ENCODE measurements at places on chromosomes 7 and 10.
A peak's percentile ranks its signal among the peaks of the same experiment; 100 is the strongest.

GRCh38 chr7:2451171-2452073, 24.8 kb downstream of the GRIFIN start:
- DNase-seq, result peak; percentile 27

DNA sequence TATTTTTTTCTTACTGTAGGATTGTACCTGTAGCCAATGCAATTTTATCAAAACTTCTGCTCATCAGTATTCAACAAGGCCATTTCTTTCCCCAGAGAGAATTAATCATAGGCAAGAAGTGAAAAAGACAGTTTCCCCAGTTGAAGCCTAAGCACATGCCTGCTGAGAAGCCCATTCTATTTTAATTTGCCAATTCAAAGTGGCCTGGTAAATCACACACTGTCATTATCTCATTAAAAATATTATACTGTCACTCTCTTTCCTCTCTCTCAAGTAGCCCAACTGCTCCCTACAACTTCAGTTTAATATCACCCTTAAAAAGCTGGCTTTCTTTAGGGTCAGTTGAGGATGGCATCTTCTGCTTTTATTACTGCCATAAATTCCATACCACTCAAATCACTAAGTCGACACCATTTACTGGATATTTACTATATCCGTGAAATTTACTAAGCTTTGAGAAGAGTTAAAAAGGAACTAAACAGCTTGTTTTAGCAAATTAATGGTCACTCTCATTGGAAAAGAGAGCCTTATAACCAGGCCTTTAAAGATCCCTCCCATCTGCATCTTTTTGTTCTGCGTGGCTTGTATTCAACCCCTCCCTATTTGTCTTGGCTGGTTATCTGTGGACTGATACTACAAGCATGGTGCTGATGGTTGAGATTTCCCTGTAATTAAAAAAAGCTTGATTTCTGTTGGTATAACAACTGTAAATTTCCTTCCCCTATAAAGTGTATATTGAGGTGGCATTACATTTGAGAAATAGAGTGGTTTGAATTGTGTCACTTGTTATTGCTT, 30.6 kb downstream of the COL28A1 start:
- no peak for DNase-seq

GRCh38 chr10:84567133-84567532, 238.7 kb downstream of the CCSER2 start:
- no peak for DNase-seq

DNA sequence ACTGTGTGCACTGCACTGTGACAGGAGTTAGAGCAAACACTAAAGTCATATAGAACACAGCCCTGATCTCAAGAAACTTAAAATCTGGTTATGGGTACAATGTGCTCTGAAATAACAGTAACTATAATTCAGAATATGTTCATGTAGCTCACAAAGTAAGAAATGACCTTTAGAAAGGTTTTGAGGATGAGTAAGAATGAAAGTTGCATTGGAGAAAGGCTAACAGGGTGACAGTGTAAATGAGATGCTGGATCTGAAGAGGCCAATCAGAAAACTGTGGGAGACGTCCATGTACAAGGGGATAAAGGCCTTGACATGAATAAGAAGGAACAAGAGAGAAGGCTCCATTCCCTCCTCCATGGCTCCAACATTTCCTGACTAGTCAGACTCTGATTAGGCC, 124.7 kb downstream of the GRM3 start:
- no peak for DNase-seq

DNA sequence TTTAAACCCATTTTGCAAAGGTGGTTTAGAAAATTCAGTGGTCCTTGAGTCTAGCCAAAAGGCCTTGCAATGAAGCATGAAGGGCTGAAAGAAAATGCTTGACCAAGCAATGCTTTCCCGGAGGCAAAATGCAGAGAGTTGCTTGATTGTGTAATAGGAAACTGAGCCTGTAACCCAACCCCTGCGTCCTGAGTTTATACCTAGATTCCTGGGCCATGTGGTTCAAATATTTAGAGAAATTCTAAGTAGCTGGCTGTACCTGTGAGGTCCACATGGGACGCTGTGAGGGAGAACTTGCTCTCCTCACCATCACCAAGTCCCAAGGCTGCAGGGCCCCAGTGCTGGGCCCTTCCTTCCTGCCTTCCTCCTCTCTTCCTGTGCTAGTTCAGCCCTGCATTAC, 45.7 kb downstream of the CXCL12 start:
- DNase-seq, result peak; percentile 18

DNA sequence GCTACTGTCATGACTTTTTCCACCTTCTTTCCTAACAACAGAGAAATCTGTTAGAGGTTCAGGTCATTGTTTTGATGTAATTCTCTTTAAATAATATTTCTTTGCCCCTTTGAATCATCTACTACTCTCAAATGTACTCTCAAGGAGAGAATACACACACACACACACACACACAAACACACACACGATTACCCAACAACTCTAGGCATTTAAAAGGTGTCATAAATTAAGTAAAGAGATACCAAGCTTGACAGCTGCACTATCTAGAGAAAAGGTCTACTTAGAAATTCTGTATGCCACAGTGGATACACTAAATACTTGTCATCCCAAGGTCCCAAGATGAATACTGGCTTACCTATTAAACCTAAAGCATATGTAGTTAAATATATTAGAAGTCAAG, 4.8 kb downstream of the PANK1 start:
- no peak for DNase-seq

GRCh38 chr7:138089080-138089901, 13.0 kb downstream of the AKR1D1 start:
- DNase-seq, result peak; percentile 84

- DNase-seq, result no peak
Observed at GRCh38 chr10:97020452-97021400, 165.0 kb downstream of the SLIT1 start.

DNA sequence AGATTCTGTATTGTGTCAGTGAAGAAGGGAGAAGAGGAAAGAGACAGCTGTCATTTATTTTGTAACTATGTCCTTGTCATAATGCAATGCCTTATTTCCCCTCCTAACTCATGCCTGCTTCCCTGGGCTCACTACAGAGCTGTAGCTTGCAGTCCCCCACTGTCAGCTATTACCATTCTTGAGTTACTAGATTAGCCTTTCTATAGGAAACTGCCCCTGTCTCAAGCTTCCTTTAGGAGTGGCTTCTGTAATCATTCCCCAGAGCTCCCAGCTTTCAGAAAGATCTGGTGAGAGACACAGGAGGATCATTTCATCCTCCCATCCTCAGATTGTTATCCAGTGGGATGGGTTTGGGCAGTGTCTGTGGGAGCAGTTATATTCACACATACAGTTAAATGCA, 32.4 kb upstream of the SMKR1 start:
- DNase-seq, result no peak

DNA sequence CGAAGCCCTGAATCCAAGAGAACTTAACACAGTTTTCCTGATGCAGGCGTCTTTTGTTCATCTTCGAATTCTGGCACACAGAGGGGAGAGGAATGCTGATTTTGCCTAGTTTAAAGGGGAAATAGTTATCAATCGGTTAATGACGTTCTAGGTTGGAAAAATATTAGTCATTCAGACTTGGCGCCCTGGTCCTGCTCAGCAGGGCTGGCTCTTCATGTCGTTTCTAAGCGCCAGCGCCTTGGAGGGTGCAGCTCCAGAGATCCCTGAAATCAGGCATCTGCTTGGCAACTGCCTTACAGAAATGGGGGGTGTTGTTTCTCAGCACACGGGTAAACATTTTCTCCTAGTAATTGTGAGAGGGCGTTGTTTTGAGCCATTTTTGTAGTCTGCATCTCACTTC, 1.3 kb upstream of the PRTFDC1 start:
- DNase-seq, result no peak

DNA sequence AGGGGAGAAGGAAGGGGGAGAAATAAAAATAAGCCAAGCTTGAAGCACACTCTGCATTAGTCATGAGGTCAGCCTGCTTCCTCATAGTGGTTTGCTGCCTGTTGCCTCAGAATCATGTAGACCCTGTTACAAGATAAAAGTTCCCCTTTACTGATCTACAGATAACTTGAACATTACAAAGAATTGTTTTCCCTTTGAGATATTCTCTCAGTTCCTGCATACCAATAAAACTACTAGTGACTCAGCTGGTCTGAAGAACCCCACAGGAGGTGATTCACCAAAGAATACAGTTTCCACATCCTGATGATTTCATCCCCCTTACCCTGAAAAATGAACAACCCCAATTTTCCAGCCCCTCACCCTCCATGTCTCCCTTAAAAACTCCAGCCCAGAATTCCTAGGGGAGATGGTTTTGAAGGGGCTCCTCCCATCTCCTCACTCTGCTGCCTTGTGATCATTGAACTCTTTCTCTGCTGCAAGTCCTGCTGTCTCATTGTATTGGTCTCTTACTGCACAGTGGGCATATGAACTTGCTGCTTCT, 31.5 kb upstream of the NRP1 start:
- DNase-seq, result peak; percentile 98

DNA sequence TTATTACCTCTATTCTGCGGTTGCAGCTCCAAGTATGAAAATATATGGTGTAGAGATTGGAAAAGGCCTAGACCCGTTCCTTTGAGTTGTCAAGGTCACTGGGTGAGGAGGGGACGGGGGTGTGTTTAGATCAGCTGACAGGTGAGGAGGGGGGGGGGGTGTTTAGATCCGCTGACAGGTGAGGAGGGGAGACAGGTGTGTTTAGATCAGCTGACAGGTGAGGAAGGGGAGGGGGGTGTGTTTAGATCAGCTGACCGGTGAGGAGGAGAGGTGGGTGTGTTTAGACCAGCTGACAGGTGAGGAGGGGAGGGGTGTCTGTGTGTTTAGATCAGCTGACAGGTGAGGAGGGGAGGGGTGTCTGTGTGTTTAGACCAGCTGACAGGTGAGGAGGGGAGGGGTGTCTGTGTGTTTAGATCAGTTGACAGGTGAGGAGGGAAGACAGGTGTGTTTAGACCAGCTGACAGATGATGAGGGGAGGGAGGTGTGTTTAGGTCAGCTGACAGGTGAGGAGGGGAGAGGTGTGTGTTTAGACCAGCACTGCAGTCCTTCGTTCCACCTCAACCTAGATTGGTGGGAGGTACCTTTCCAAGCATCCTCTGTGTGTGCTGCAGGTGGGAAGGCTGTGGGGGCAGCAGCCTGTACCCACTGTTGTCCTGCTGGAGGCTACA, 655.0 kb upstream of the ADARB2 start:
- DNase-seq, result no peak

DNA sequence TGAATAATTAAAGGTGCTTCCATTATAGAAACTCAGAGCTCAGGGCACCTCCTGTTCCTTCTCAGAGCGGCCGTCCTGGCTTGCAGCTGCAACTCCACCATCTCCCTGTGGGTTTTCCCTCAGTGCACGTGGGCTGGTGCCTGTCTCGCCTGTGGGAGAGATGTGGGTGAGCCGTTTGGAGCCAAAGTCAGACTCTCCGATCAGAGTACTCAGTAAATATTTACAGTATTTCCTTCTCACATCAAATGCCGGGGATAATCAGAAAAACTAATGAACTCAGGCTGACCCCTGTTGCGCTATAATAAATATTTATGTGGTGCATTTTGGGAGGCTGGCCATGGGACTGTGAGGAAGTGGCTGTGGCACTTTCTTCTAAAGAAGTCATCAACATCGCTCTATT, 155.8 kb upstream of the HABP2 start:
- no peak for DNase-seq

- DNase-seq, result no peak
Observed at GRCh38 chr7:25388681-25389080, 160.4 kb upstream of the NPVF start.

DNA sequence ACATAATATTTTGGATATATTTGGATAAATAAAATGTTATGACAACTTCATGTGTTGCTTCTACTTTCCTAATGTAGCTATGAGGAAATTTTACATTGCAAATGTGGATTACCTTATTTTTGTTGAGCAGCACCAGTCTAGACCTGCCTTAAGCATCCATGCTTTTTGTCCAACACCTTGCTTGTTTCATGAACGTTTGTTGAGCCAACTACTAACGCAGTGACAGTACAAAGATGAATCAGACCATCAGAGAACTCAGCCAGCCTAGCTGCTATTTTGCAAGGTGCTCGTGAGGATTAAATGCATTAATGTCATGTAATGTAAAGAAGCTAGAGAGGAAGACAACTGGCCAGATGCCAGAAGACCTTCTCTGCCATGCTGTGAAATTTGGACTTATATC, 1.1 kb upstream of the ZC3HAV1L start:
- DNase-seq, result peak; percentile 80

DNA sequence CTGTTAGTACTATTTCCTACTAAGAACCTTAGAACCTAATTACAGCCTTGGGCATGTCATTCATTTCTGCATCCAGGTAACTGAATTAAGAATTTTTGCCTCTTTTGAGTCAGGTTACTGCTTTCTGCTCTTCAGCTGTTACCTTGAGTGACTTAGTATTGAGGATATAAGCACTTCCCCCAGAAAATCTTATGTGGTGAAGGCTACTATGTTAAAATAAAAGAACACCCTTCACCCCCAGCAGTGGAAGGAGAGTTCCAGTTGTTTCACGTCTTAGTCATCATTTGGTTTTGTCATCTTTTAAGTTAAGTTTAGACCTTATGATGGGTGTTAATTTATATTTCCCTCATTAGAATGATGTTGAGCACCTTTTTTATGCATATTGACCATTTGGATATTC, 82.8 kb downstream of the GLCCI1 start:
- no peak for DNase-seq

DNA sequence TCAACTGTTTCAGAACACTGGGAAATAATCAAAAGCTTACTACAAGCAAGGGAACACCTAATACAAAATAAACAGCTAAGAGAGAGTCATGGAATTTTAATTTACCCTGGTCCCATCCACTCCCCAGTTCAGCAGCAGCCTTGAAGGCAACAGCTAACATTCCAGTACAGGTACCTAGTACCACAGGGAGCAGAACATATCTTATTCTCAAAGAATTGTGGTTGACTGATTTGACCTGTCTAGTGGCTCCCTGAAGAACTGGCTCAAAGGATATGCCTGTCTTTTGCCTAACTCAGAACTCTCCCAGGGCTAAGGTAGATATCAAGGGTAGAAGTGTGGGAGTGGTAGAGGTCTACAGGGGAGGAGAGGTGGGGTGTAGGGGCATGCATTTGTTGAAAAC, 32.3 kb downstream of the SMURF1 start:
- DNase-seq, result no peak

- DNase-seq, result no peak
Observed at GRCh38 chr10:117260084-117260483, 19.2 kb downstream of the SLC18A2 start.

GRCh38 chr7:7613210-7613609, 27.3 kb upstream of the UMAD1 start:
- DNase-seq, result no peak

GRCh38 chr10:17506390-17506789, 52.0 kb upstream of the ST8SIA6 start:
- DNase-seq, result no peak

Measured in bronchial epithelial cell (primary cell).